Activated effector memory CD4-positive, alpha-beta T cell treated with anti-CD3 and anti-CD28 coated beads, Interleukin-2, amount 50 U/mL, for 16 hours (primary cell): ENCODE measurements at places on chromosomes 1 and 21.
A peak's percentile ranks its signal among the peaks of the same experiment; 100 is the strongest.

GRCh38 chr1:44421446-44421884 is 16.4 kb downstream of the RNF220 start:
- no peak for DNase-seq

DNA sequence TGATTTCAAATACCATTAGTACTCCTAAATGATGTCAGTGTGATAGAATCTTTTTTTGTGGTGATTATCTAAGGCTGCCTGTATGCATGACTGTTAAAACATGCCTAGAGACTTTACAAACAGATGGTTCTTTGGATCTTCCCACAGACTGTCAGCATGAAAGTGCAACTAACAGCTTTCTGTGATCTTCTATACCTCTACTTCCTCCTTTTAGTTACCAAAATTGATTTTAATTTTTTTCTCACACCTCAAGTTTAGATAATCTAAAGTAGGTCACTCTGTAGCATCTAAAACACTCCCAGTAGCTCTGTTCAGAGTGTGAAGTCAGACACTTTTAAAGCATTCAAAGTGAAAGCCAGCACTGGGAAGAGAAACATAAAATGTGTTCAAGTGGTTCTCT is 534.5 kb downstream of the PTPRC start:
- DNase-seq, result no peak

- no peak for DNase-seq
Measured at GRCh38 chr1:232982238-232982944, 32.0 kb downstream of the NTPCR start.

DNA sequence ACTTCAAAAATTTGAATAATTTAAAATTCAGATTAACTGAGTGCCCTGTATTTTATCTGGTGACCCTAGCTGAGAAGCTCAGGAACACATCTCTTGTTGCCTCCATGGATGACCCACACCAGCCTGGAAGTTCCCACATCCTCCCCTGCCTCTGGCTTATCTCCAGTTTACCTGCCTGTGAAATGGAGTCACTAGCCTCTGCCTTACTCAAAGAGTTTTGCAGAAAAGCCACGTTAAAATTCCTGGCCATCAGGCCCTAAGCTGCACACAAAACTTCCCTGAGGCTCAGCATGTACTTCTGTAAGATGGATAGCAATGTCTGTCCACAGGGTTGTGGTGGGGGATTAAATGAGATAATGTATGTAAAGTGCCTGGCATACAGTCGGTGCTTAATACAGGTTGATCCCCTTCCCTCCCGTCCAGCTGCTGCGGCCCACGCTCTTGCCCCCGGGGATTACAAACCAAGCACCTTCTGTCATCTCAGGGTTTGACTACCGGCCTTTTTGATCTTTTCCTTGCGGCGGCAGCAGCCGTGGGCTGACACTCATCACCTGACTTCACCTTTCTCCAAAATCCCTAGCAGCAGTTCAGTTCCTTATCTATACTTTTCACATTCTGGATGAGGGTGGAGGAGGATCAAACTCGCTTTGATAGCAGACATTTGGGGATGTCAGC is 136.5 kb downstream of the CSMD2 start:
- no peak for DNase-seq

DNA sequence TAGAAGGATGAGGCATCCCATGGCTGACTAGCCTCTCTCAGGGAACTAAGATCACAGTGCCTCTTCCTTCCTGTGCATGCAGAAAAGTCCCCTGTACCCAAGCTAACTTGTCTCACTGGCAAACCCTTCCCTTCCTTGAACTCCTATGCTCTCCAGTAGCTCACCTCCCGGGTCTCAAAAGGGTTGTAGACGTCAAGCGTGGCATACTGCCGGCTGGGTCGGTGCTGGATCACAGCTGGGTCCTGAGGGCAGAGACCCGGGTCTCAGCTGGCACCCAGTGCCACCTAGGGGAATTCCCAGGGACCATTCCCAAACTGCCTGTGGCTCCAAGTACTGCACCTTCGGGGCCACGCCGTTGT is 688 bp downstream of the SCAMP3 start:
- DNase-seq, result no peak

DNA sequence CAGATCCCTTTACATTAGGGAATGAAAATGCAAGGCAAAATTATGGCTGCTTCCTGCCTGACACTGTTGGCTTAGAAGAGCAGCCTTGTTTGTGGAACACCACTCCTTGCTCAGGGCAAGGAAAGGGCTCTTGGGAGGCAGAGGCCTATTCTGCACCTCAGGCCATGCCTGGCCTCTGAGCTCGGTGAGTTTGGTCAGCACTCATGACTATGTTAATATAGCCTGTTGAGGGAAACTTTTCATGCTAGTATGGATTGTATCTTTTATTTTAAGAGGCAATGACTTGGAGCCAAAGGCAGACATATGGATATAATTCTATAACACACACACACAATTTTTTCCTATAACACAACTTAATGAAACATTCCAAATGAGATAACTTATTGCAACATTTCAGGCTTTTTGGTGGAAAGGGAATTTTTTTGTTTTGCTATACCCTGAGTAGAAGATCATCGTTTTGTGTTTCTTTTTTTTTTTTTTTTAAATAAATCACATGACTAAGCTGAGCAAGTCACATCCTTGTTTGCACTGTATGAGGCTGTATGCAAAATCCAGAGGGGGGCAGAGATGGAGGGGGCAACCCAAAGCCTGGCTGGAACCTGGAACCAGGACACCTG is 5.6 kb upstream of the YRDC start:
- no peak for DNase-seq

- no peak for DNase-seq
Measured at GRCh38 chr1:160082926-160083325, 1.6 kb downstream of the KCNJ9 start.

- DNase-seq, result peak; percentile 88
Measured at GRCh38 chr1:155078469-155079209, at the start of gene EFNA3. TSS of gene EFNA3 (plus strand) at chr1:155078837. CDS start at chr1:155078942, 105 bp downstream.

GRCh38 chr1:236997882-236998281 is 6.4 kb downstream of the MT1HL1 start:
- DNase-seq, result no peak

DNA sequence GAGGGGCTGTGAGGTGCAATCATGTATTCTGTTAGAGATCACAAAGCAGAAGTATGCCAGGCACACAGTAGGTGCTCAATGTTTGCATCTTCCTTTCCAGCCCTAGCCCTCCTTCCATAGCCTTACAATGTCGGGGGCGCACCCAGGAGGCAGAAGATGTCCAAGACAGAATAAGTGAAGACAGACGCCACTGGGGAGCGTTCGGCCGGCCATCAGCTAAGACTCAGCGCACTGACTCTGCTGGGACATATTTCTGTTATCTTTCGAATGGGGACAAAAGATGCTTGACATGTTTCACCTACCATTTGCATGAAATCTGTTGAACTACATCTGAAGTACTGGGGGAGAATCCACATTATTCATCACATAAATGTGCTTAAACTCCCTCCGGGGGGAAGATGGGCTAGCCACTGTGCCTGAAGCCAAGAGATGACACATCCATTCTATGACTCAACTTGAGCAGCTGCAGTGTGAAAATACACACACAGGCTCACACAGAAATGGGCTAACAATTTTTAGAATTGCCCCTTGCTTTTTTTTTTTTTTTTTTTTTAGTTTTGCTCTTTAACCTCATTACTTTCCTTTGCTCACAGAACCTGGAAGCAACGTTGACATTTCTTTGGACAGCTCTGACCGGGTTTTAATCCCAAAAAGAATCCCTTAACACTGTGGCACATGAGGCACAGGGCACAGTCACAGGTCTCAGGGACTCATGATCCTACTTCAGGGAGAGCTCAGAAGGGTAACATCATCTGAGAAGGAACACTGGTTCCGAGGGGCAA is 7.9 kb downstream of the TIAM1 start:
- no peak for DNase-seq

DNA sequence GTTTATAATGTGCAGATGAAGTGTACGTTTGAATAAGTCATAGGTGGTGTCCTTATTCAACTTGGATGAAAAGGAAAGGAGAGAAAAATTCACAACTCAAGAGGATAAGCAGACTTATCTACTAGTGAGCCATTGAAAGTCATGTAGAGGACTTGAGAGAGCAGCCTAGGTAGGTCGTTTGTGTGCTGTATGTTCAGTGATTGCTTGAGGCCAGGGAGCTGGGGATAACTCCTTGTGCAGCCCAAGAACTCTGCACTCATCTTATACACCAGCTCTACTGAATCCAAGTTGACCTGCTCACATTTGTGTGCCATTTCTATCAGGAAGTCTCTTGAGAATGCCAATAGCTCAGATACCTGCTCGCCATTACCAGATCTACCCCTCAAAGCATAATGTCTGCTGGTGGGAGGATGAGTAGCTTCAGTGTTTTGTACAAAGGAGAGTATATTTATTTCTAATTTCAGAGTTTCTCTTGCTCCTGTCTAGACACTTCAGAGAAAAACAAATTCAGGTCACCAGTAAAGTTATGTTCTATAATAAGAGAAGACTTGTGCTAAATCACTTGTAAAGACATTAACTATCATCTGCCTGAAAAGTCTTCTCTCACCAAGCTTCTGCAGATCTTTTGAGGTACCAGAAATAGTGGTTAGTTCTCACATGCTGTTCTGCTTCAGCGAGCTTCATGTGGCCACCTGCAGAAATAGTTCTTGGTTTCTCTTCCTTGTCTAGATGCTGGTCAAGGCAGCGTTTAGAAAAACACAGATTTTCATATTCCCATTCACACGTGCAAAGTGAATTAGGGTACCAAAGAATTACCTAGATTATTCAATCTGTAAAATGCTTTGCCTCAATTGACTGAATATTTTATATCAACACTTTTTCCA is 10.8 kb downstream of the S1PR1 start:
- DNase-seq, result no peak

- no peak for DNase-seq
Measured at GRCh38 chr1:206672011-206672688, 12.6 kb upstream of the MAPKAPK2 start.

DNA sequence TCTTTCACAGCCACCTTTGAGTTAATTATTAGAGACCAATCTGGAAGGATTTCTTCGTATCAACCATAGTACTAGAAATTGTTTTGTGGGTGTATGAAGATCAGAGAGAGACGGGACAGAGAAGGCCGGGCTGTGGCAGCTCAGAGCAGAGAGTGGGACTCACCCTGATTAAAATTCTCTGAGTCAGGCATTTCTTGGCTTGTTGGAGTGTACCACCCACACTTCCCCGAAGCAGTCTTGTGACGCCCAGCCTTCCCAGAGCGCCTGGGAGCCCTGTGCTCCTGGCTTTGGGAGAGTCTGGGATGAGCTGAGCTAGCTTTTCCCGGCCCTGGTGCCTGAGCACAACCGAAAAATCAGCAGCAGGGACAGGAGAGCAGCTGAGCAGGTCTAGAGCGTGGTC is 19.4 kb downstream of the PLEKHM2 start:
- DNase-seq, result no peak

- DNase-seq, result no peak
Measured at GRCh38 chr1:17768651-17769241, 13.6 kb downstream of the ACTL8 start.

DNA sequence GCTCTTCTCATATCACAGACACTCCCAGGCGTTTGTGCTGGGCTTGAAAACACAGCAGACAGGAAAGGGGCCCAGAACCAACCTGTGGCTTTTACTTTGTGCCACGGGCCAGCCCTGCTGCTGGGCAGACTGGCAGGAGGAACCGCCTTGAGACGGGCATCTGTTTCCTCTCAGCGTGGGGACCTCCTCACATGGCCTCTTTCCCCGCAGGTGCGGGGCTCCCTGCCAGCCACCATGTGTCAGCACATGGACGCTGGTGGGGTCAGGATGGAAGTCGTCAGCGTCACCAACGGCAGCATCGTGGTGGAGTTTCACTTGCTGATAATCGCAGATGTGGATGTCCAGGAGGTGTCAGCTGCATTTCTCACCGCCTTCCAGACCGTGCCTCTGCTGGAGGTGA is 47.8 kb downstream of the UMODL1 start:
- DNase-seq, result no peak

- no peak for DNase-seq
Measured at GRCh38 chr1:204936765-204937164, 66.1 kb downstream of the NFASC start.

GRCh38 chr1:39167632-39168209 is 36.8 kb upstream of the MACF1 start:
- no peak for DNase-seq

DNA sequence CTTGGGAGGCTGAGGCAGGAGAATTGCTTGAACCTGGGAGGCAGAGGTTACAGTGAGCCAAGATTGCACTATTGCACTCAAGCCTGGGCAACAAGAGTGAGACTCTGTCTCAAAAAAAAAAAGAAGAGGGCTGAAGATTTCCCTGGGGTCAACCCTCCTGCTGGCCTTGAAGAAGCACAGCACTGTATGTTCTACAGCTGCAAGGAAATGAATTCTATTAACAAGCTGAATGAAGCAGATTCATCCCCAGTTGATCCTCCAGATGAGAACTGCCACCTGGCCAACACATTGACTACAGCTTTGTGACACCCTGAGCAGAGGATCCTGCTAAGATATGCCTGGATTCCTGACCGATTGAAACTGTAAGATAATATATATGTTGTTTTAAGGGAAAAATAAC is 129.5 kb downstream of the ADSS2 start:
- no peak for DNase-seq

GRCh38 chr1:30465096-30465495 is 258.3 kb downstream of the MATN1 start:
- peak; percentile 48 for DNase-seq

DNA sequence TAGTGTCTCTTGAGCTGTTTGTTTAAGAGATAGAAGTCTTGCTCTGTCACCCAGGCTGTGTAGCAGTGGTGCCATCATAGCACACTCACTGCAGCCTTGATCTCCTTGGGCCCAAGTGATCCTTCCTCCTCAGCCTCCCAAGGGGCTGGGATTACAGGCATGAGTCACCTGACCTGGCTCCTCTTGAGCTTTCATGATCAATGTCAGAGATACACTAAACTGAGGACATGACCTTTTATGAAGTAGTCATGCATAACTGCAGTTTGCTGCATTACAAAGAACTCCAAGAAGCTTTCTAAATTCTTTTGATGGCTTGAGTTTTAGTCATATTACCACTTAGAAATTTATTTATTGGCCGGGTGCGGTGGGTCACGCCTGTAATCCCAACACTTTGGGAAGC is 77.7 kb downstream of the CC2D1B start:
- DNase-seq, result no peak

- DNase-seq, result peak; percentile 68
Measured at GRCh38 chr1:220045356-220046051, 801 bp downstream of the EPRS1 start.

DNA sequence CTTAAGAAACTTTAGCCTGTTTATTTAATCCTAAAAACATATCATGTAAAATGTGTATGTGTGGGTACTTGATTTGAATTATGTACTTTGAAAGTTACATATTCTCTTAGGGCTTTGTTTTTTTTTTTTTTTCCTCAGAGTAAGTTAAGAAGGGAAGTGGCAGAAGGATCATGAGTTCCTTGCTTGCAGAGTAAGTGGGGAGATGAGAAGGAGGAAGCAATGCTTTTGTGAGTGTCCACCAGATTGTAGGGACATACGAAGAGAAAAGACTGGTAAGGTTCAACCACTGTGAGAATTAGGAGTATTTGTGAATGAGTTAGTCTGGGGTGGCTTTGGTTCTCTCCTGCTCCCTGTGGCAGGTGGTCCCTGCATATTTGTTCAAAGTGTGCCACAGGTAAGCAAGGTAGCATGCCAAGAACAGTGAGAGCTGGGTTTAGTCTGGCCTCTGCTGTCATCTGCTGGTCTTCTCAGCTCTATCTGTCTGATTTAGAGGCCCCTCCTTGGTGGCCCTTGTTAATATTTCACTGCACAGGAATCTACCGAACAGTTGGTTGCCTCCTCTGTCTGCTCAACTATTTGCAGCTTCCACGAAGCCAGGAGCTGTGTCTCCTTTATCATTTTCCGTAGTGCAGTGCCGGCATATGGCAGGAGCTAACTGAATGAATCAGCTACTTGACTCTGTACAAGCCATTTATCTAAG is 9.5 kb downstream of the DNM3 start:
- no peak for DNase-seq

GRCh38 chr1:153543736-153544135 is 1.9 kb downstream of the S100A4 start:
- no peak for DNase-seq

- no peak for DNase-seq
Measured at GRCh38 chr1:16076031-16076864, 2.8 kb upstream of the FAM131C start.
